Cardiac muscle cell (in vitro differentiated cells and primary cell): ENCODE measurements at places on chromosomes 13 and 19. TPM values are rescaled to one million over a fixed set of nuclear protein-coding genes. Genes with fewer than 3 reads are reported as not detected.

The MEIOSIN gene
- 0.07 and 0.18 TPM in 2 replicates for polyA plus RNA-seq

The TEAD2 gene
- 82.9 and 111 TPM in 2 replicates for polyA plus RNA-seq

DNA sequence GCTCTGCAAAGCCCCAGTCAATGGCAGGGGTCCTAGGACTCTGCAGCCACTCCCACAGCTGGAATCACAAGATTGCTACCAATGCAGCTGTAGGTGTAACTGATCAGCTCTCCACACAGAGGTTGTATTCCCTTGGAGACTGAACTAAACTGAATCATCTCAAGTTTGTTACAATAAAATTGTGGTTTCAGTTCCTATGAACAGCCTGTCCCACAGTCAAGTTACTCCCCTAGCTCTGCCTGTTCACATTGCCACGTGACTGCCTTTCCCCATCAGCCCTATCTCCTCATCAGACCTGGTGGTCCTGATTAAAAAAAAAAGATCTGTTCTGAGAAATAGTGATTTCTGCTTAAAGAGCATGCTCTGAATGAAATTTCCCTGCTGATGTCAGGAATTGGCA, 287.9 kb upstream of the NBEA start:
- no peaks in the 10 kb centered on the region for H3K36me3 ChIP-seq
- H3K27ac ChIP-seq = no peak overlapping the region
- no peak overlapping the region for H3K4me3 ChIP-seq
- no peaks in the 10 kb centered on the region for H3K4me1 ChIP-seq

DNA sequence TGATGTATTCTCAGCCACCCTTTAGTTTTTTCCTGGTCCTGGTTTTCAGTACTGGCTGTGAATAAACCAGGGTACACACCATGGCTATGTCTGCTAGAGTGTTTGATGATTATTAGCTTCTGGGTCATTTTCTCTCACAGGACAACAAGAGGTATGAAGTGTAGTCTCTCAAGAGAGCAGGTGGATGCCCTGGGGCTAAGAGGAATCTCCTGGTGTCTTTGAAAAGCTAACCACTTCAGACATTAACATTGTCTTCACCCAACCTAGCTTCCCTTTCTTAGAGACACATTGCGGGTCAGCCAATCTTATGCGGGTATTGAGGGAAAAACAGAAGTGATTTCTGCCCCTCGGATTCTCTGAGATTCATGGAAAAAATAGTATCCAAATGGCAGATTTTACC, 1.6 kb downstream of the ZNF730 start:
- no peaks in the 10 kb centered on the region for H3K27me3 ChIP-seq
- DNase-seq = no peak
- H3K4me3 ChIP-seq = peak overlapping the region; percentile 50
- no peak overlapping the region for H3K27ac ChIP-seq
- peaks cover 7% of the 10 kb centered on the region for H3K4me1 ChIP-seq
